ENCODE measurements at places on chromosomes 1 and 21. TPM values are rescaled to one million over a fixed set of nuclear protein-coding genes. Genes with fewer than 3 reads are reported as not detected.

DNA sequence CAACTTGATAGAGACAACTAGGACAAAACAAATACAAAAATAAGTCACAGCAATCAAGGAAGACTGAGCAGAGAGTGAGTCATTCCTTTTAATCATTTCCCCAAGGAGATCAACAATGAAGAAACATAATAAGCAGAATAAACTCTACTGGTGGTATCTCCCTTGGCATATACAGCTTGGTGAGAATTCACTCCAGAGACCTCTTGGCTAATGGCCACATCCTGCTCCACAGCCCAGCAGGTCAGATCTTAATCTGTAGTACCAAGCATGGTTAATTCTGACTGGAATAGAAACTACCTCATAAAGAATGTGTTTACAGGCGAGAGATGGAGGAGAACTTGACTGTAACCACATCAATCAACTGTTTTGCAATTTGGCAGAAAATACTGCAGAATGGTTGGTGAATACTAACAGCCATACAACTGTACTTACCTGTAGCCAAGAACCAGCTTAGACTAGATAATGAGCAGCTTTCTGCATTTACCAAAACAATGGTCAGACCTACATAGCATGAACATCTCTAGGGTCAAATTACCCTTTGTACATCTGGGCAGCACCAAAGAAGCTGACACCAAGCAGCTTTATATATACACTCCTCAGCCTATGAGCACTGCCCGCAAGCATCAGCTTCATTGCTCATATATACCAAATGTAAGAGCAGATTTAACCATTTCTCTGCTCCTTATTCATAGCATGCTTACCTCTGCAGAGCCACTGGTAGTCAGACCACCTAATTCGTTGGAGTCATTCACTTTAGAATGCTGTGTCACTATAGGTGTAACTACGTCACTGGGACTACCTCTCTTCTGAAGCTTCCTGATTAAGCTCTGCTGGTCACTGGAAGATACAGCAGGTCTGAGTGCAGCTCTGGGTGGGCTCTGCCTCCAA, 51.0 kb downstream of the KIAA0319L start:
- no peak overlapping the region for H3K4me3 ChIP-seq
- no peaks in the 10 kb centered on the region for H3K27me3 ChIP-seq
- peaks cover 11% of the 10 kb centered on the region for H3K36me3 ChIP-seq
- no peak for DNase-seq

DNA sequence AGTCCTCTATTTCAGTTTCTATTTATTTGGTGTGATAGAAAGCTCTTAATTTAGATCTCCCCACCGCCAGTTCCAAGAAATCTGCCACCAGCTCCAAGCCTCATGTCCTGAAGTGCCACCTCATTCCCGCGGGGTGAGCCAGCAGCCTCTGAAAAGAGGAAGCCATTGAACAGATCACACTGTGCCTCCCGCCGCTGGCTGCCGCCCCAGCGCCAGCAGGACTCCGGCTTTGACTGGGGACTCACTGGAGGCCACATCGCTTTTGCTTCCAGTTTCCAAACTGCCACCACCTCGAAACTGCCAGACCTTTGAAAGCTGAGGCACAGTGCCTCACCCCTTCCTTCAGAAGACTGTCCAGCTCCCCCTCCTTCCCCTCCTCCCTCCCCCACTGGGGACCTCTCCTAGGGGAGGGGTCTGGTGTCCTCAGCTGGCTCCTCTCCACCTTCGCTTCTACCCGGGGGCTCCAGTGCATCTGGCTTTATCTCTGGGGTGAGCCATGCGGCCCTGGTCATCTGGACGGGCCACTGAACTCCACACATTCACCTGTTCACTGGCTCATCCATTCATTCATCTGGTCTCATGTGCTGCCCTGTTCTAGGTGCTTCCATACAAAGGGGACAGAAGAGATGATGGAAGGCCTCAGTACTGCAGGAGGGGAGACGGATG, 58.9 kb downstream of the VPS26C start:
- peak overlapping the region; percentile 89 for H3K27ac ChIP-seq
- H3K36me3 ChIP-seq: peaks cover 11% of the 10 kb centered on the region
- H3K4me3 ChIP-seq: peak overlapping the region; percentile 51
- no peaks in the 10 kb centered on the region for H3K27me3 ChIP-seq
- no peak for DNase-seq

DNA sequence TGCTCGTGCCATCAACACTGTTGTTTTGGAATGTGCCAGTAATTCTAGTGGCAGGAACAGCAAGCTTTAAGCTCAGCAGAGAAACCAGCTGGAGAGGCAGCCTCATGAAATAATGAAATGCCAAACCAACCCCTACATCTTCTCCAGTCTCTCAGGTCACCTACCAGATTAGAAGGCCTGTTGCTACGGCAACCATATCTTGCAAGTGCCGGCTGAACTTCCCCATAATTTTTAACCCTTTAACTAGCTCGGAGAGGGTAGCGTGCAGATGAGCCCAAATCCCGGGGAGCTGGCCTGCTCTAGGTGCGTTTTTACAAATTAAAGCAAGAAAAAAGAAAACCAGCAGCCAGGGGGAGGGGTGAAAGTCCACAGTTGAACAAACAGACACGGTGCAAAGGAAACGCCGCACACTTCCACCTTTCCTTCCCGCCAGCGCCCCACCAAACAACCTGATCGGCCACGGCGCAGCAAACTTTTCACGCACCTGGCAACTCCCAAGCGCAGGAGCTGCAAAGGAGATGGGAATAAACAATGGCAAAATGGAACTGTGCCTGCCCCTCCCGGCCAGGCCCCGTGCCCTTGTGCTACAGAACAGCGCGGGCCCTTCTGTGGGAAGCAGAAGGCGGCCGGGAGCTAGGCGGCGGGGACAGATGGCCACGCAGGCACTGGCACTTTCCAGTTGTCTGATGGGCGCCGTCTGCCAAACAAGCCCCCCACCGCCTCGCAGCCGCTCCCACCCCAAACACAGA, 50.1 kb downstream of the SSBP3 start:
- H3K27ac ChIP-seq: no peak overlapping the region
- no peaks in the 10 kb centered on the region for H3K36me3 ChIP-seq
- H3K27me3 ChIP-seq: no peaks in the 10 kb centered on the region
- DNase-seq: no peak

- H3K4me1 ChIP-seq: no peaks in the 10 kb centered on the region
- H3K36me3 ChIP-seq: peaks cover 33% of the 10 kb centered on the region
- H3K4me3 ChIP-seq: no peak overlapping the region
- no peak overlapping the region for H3K27ac ChIP-seq
Observed at GRCh38 chr1:100077531-100077930, 55.2 kb downstream of the SASS6 start.

Gene CYP4X1
- total RNA-seq: 1.1 TPM

- H3K4me3 ChIP-seq: peak overlapping the region; percentile 59
- no peak for DNase-seq
- peaks cover 2% of the 10 kb centered on the region for H3K36me3 ChIP-seq
- H3K27me3 ChIP-seq: no peaks in the 10 kb centered on the region
Observed at GRCh38 chr1:6261615-6261995, 707 bp upstream of the GPR153 start.

DNA sequence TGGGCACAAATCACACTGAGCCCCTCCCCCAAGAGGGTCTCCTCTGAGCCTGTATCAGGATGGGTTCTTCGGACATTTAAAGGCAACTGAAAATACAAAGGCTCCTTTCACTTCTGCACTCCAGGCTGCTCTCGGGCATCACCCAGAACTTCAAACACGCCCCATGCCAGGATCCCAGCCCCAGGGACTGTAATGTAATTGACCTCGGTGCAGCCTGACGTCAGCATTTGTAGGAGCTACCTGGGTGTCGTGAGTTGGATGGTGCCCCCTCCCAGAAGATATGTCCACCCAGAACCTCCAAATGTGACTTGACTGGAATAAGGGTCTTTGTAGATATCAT, 95.2 kb downstream of the PSMG1 start:
- peaks cover 26% of the 10 kb centered on the region for H3K4me1 ChIP-seq
- no peaks in the 10 kb centered on the region for H3K36me3 ChIP-seq
- peak overlapping the region; percentile 47 for H3K4me3 ChIP-seq
- H3K27me3 ChIP-seq: peaks cover 3% of the 10 kb centered on the region
- peak overlapping the region; percentile 59 for H3K27ac ChIP-seq
- DNase-seq: no peak

- H3K36me3 ChIP-seq: peaks cover 7% of the 10 kb centered on the region
- DNase-seq: no peak
- peak overlapping the region; percentile 78 for H3K27ac ChIP-seq
- H3K4me1 ChIP-seq: peaks cover 64% of the 10 kb centered on the region
Observed at GRCh38 chr1:151641229-151641628, 29.4 kb downstream of the SNX27 start.

DNA sequence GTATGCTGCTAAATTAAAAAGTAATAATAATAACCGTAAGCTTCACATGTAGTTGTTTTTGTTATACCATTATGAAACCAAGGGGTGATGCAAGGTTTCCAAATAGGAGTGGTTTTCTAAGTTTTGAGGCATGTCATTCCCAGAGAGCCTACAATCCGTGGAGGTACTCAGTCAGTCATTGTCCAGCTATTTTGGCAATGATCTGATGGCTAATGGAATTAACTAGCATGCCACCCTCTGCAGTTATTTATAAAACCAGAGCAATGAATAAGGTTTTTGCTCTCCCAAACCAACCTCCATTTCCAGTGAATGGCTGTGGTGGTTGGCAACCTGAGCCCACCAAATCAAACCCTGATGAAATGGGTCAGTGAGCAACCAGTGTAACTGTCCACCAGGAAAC, 106.4 kb downstream of the TBX15 start:
- no peaks in the 10 kb centered on the region for H3K27me3 ChIP-seq
- no peaks in the 10 kb centered on the region for H3K4me1 ChIP-seq
- H3K27ac ChIP-seq: no peak overlapping the region
- H3K36me3 ChIP-seq: peaks cover 22% of the 10 kb centered on the region

Gene SF3B4
- 54.7 TPM for total RNA-seq

Gene NEGR1
- total RNA-seq: 9.0 TPM

GRCh38 chr1:192005976-192006375, 152.3 kb upstream of the RGS18 start:
- DNase-seq: no peak
- H3K36me3 ChIP-seq: no peaks in the 10 kb centered on the region
- H3K4me1 ChIP-seq: no peaks in the 10 kb centered on the region
- no peak overlapping the region for H3K27ac ChIP-seq
- no peak overlapping the region for H3K4me3 ChIP-seq

DNA sequence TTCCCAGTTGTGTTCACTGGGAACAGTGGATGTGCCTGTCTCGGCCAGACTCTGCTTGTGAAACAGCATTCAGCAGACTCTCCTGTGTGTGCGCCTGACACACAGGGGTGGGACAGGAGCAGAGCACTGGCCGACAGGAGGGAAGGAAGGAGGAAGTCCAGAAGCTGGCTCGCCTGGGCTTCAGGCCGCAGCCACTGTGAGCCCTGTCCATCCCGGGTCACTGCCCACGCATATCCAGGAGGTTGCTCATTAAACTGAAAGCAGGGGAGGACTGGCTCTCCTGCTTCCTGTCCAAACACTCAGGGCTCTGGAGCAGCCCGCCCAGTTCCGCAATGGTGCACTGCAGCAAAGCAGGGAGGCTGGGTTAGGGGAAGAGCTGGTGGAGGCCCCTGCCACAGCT, 218.7 kb upstream of the VAMP3 start:
- no peak overlapping the region for H3K4me3 ChIP-seq
- DNase-seq: peak; percentile 75
- H3K36me3 ChIP-seq: peaks cover 1% of the 10 kb centered on the region
- H3K27ac ChIP-seq: no peak overlapping the region
- H3K4me1 ChIP-seq: peaks cover 42% of the 10 kb centered on the region
- H3K27me3 ChIP-seq: peaks cover 3% of the 10 kb centered on the region

GRCh38 chr21:45330075-45330781, 42.5 kb upstream of the POFUT2 start:
- no peaks in the 10 kb centered on the region for H3K36me3 ChIP-seq
- peaks cover 72% of the 10 kb centered on the region for H3K4me1 ChIP-seq
- peak overlapping the region; percentile 53 for H3K4me3 ChIP-seq

Gene HPDL
- 1.0 TPM for total RNA-seq

- H3K27ac ChIP-seq: peak overlapping the region; percentile 97
- no peak overlapping the region for H3K4me3 ChIP-seq
- H3K36me3 ChIP-seq: peaks cover 3% of the 10 kb centered on the region
- H3K27me3 ChIP-seq: no peaks in the 10 kb centered on the region
- peaks cover 81% of the 10 kb centered on the region for H3K4me1 ChIP-seq
- DNase-seq: no peak
Observed at GRCh38 chr1:115133440-115133839, 44.1 kb upstream of the TSPAN2 start.

Measured in chondrocyte (in vitro differentiated cells).